Stimulated activated CD8-positive, alpha-beta memory T cell treated with anti-CD3 and anti-CD28 coated beads, Interleukin-4, amount 100 ng/mL, for 4 hours (primary cell): ENCODE measurements at places on chromosomes 5 and 9.

- DNase-seq: no peak
Observed at GRCh38 chr9:106333481-106333880, 529.5 kb upstream of the ZNF462 start.

GRCh38 chr9:95907794-95908193 lies 32.3 kb downstream of the ERCC6L2 start:
- DNase-seq: no peak

DNA sequence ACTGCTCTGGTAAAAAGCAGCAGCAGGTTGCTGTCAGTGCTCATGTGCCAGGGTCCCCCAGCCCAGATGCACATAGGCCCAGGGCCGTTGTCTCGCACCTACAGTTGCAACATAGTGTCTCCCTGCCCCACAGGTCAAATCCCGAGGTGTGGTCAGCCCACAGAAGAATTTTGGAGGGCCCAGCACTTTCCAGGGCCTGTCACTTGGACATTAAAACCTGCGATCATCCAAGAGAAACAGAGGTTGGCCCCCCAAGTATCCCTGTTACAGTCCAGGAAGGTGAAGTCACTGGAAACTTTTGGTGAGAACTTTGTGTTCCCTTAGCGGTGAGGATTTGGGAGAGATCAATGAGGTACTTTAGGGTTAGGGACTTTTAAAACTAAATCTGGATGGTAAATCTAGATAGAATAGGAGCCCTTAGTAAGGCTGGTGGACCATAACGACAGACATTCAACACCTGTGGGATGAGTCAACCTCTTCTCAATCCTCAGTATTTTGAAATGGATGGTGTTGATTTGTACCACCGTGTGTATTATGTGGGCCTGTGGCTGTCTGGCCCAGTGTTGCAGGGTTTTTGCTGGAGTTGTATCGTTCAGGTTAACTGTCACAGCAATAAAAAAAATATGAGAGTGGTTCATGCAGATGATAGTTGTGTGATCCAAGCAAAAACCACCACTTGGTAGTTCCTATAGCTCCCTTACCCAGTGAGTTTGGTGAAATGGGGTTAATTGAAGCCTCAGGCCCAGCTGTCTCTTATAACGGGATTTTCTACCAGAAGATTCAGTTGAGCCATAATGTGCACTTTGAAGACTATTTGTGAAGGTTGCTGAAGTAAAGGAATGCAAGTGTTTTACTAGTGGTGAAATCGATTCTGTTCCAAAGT lies 19.2 kb downstream of the OR2S2 start:
- DNase-seq: no peak

GRCh38 chr5:20340126-20340525 lies 352.1 kb upstream of the CDH18 start:
- DNase-seq: no peak

DNA sequence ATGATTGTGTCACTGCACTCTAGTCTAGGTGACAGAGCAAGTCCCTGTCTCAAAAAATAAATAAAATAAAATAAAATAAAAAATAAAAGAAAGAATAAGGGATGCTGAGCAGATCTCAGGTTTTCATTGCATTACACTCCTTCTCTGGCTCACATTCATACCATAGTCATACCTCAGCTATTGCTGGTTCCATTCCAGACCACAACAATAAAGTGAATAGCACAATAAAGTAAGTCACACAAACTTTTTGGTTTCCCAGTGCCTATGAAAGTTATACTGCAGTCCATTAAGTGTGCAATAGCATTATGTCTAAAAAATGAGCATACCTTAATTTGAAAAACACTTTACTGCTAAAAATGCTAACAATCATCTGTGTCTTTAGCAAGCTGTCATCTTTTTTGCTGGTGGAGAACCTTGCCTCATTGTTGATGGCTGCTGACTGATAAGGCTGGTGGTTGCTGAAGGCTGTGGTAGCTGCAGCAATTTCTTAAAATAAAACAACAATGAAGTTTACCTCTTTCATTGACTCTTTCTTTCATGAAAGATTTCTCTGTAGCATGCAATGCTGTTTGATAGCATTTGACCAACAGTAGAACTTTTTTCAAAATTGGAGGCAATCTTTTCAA lies 415.7 kb downstream of the ZNF608 start:
- no peak for DNase-seq

GRCh38 chr5:57791875-57792274 lies 309.3 kb upstream of the ACTBL2 start:
- no peak for DNase-seq

GRCh38 chr5:73096239-73096575 lies 24.2 kb upstream of the TMEM171 start:
- DNase-seq: no peak

GRCh38 chr5:41794471-41794870 lies 75.8 kb downstream of the OXCT1 start:
- DNase-seq: no peak

GRCh38 chr5:59143926-59144333 lies 561.1 kb downstream of the RAB3C start:
- DNase-seq: no peak

DNA sequence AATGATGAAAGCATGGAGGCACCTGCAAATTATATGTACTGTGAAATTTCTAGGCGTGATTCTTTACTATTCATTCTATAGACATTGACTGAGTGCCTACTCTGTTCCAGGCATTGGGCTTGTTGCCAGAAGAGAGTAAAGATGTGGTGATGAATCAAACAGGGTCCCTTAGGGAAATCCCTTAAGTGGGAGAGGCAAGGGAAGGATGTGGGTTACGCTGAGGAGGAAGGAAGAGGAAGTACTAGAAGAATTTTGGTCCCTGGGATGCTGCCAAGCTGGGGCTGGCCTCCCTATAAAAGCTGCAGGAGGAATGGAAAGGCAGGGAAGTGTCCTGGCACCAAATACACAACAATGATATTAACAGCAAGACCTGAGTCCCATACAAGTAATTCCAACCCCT lies 76.7 kb upstream of the SPOCK1 start:
- no peak for DNase-seq

GRCh38 chr5:37071487-37071886 lies 177.7 kb downstream of the CPLANE1 start:
- no peak for DNase-seq
